ENCODE measurements at places on chromosomes 7 and 10. TPM values are rescaled to one million over a fixed set of nuclear protein-coding genes. Genes with fewer than 3 reads are reported as not detected.

The NEURL1 gene
- polyA plus RNA-seq, result 35.9 TPM

The TMEM130 gene
- not detected for polyA plus RNA-seq

The FAM25A gene
- not detected for polyA plus RNA-seq

The EN2 gene
- polyA plus RNA-seq, result 0.13 TPM

The MICALL2 gene
- polyA plus RNA-seq, result 5.0 TPM

The GRM3 gene
- 0.03 TPM for polyA plus RNA-seq

The SCART1 gene
- polyA plus RNA-seq, result 0.08 TPM

The OPN4 gene
- 0.14 TPM for polyA plus RNA-seq

The NEUROD6 gene
- polyA plus RNA-seq, result 0.05 TPM

The APBB1IP gene
- polyA plus RNA-seq, result 0.55 TPM

The TMEM229A gene
- 0.03 TPM for polyA plus RNA-seq

The INSYN2A gene
- 0.01 TPM for polyA plus RNA-seq

The ZNF467 gene
- 0.87 TPM for polyA plus RNA-seq
